ENCODE measurements at places on chromosomes 12 and 14.

DNA sequence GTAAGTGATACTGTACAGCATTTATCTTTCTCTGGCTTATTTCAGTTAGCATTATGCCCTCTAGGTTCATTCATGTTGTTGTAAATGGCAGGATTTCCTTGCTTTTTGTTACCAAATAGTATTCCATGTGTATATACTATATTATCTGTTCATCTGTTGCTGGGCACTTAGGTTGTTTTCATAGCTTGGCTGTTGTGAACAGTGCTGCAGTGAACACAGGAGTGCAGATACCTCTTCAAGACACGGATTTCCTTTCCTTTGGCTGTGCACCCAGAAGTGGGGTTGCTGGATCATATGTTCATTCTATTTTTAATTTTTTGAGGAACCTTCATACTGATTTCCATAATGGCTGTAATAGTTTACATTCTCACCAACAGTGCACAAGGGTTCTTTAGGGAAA is 21.5 kb downstream of the EP400 start:
- DNase-seq = no peak

DNA sequence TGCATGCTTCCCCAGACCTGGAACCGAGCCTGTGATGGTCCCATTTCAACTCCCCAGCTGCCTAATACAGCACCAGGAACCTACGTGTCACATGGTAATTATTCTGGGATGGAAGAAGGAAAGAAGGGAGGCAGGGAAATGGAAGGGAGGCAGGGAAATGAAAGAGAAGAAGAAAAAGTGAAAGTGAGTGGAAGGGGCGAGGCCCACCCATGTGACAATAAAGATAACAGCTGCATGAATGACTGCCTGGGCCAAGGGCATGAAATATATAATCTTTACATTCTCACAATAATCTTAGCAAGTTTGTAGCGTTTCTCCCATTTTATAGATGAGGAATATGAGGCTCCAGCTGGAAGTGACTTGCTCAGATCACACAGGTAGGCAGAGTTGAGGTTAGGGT is 245.0 kb upstream of the PWP1 start:
- peak; percentile 7 for DNase-seq

DNA sequence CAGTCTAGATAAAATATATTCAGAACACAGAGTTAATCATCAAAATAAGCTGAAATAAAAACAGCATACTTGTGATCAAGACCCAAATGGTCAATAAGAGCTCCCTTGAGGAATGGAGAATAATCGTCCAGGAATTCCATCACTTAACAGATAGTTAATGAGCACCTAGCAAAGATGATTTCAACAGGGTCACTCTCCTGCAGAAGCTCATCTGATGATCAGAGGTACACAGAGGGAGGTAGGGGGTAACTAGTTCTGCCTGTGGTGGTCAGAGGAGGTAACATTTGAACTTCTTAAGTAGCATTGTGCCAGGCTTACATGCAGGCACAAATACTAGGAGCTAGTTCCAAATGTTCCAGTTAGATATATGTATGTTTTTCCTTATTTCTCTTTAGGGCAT is 9.5 kb downstream of the MED13L start:
- no peak for DNase-seq

DNA sequence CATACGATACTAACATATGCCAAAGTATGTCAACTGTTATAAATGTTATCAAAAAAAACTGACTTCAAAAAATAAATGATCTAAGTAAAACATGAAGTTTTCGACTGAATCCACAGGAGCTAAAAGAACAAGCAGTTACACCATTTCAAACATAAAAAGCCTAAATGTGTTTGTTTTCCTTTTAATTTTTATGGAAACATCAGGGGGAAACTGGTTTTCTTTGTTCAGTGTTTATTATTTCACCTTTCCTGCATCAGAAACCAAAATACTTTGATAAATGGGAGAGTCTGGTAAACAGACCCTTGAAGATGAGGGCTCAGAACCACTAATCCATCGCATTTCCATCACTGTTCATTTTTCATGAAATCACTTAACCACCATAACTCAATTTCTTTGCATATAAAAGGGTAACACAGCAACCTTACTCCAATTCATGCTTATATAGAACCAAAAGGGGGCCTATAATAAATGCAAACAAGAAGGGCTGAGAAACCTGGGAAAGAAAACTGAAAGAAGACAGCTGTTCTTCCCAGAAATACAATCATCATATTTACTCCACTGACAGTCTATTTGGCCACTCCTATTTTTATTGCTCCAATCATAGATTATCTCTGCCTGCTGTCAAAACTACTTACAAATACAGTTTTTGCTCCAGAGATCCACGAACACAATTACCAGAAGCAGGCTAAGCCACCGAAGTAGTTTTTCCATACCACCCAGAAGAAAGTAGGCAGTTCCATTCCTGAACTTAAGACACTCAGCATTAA is 17.0 kb downstream of the FGD6 start:
- no peak for DNase-seq

DNA sequence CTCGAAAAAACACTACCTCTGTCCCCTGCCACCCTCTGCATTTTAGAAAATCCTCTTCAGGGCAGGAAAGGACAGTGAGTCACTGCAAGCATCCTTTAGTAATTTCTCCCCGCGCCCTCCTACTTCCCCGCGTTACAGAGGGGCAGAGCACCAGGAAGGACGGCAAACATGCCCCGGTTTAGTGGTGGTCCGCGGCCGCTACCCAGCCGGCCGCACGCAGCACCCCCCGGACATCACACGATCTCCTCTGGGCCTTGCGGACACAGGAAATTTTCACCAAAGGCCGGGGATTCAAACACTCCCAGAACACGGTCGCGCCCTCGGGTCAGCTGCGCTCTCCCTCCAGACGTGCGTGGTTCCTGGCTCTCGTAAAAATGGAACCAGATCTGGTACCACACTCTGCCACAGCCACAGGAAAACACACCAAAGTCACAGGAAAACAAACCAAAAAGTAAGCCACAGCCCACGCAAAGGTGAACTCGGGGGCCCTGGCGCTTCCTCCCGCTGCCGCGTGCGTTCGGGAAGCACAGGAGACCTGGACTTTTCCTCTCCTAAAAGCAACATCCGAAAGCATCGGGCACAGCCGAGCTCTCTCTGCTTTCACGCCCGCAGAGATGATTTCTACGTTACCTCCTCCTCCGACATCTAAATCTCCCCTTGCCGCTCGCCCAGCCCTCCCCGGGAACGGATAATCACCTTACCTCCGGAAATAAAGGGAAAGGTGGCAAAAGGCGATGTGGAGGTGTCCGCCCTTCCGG is 839 bp downstream of the SLC38A1 start:
- DNase-seq = no peak

GRCh38 chr12:122171399-122171798 is 2.6 kb downstream of the IL31 start:
- DNase-seq = no peak

GRCh38 chr12:116236976-116237375 is 40.5 kb downstream of the MED13L start:
- no peak for DNase-seq

- no peak for DNase-seq
Measured at GRCh38 chr12:31008241-31008761, 65.4 kb upstream of the DDX11 start.

GRCh38 chr14:95445161-95445560 is 71.3 kb downstream of the SYNE3 start:
- DNase-seq = no peak

GRCh38 chr12:128783129-128783574 is 40.6 kb downstream of the SLC15A4 start:
- DNase-seq = no peak

- DNase-seq = no peak
Measured at GRCh38 chr12:99600388-99600787, 47.2 kb upstream of the GARIN6 start.

DNA sequence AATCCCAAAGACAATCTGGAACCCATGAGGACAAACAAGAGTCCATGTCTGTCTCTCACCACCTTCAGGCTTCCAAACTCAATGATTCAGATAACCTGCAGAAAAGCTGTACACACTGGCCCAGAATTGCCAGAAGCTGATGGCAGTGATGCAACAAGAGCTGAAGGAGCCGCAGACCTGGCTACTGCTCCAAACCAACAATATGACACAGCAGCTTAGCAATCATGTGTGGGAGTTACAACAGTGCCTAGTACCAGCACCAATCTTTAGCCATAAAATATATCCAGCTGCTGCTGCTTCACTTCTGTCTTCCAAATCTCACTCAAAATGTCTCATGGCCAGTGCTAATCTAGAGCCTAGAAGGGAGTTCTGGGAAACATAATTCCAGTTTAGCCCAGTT is 22.0 kb downstream of the RPS6KA5 start:
- DNase-seq = no peak

Data from hematopoietic multipotent progenitor cell treated with erythropoietin and hydrocortisone succinate and interleukin-3 and kit ligand, for 17 days (in vitro differentiated cells).